A172 (cell line): ENCODE measurements at places on chromosomes 16 and 17. TPM values are rescaled to one million over a fixed set of nuclear protein-coding genes. Genes with fewer than 3 reads are reported as not detected.

- DNase-seq: no peak
Observed at GRCh38 chr17:36857698-36858097, 79.6 kb upstream of the LHX1 start.

Gene LHX1
- 0.77 and 1.4 TPM in 2 replicates for total RNA-seq

Gene TNFRSF17
- not detected in 2 replicates for total RNA-seq

Gene KIFC3
- 77.9 and 90.4 TPM in 2 replicates for total RNA-seq

DNA sequence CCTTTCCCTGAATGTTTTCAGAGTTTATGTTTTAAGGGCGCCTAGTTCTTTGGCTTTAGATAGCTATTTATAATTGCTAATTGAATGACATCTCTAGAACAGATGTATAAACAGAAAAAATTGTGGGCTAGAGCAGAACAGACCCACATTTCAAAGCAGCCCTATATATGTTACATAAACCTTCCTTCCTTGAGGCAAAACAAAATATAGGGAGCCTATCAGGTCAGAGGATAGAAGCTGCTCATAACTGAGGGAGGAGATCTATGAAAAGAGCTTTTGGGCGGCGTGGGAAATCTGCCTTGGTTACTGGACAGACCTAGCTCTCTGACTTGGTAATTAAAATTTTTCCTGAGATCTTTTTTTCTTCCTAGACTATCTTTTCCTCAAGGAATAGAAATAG, 68.4 kb downstream of the SPAG9 start:
- DNase-seq: no peak

Gene NPIPB13
- total RNA-seq: 0.03 and 0.50 TPM in 2 replicates

GRCh38 chr16:20878682-20879147, 21.4 kb downstream of the DCUN1D3 start:
- DNase-seq: no peak

Gene TMC7
- 0.84 and 1.2 TPM in 2 replicates for total RNA-seq

Gene KRTAP4-6
- total RNA-seq: not detected in 2 replicates

Gene NOTUM
- 0.14 and 1.9 TPM in 2 replicates for total RNA-seq

DNA sequence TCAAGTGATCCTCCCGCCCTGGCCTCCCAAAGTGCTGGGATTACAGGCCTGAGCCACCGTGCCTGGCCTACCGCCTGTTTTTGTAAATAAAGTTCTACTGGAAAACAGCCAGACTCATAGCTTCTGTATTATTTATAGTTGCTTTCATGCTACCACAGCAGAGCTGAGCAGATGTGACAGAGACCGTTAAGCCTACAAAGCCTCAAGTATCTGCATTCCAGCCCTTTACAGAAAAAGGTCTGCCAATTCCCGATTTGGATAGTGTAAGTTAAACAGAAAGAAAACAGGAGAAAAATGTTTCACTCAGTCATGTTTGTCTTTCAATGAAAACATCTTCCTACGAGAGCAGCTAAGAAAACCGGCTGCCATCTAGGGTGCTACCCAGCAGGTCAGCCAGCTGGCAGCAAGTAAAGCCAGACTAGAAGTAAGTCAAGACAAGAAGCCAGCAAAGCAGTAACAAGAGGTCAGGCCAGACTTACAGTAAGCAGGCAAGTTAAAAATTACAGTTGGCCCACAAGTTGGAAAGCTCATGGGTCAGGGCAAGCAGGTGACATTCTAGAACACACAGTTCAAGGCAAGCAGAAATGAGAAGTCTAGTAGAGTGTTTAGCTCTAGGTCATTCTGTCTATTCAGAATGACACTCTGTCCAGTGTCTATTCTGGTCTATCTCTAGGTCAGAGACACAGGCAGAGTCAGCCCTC, 17.7 kb downstream of the NCBP3 start:
- DNase-seq: no peak

DNA sequence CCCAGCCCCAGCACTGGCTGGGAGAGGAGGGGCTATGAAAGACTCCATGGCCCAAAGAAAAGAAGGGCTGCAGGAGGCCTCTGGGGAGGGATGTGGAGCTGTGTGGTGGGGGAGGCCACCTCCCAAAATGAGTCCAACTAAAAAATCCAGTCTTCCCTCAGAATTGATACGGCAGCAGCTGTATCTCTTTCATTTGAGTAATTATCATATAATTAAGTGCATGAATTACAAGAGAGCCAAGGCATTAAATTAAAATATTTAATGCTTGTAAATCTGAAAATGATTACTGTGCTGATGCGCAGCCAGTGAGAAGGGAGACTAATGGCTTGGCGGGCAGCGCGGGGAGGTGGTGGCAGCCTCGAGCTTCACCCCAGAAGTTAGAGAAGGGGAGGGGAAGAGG, 192.8 kb downstream of the C16orf78 start:
- no peak for DNase-seq

Gene TNP2
- not detected in 2 replicates for total RNA-seq

GRCh38 chr17:5651348-5651747, 67.0 kb upstream of the NLRP1 start:
- no peak for DNase-seq

GRCh38 chr16:57479976-57480753, 6.1 kb downstream of the DOK4 start:
- peak; percentile 77 for DNase-seq

DNA sequence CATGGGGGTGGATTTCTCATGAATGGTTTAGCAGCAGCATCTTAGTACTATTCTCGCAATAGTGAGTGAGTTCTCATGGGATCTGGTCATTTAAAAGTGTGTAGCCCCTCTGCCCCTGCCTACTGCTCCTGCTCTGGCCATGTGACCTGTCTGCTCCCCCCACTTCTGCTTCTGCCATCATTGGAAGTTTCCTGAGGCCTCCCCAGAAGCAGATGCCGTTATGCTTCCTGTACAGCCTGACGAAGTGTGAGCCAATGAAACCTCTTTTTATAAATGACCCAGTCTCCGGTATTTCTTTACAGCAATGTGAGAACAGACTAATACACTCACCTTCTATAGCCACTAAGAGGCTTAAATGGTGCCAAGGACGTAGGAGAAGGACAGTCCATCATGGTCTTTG, 51.5 kb downstream of the NOL11 start:
- no peak for DNase-seq

DNA sequence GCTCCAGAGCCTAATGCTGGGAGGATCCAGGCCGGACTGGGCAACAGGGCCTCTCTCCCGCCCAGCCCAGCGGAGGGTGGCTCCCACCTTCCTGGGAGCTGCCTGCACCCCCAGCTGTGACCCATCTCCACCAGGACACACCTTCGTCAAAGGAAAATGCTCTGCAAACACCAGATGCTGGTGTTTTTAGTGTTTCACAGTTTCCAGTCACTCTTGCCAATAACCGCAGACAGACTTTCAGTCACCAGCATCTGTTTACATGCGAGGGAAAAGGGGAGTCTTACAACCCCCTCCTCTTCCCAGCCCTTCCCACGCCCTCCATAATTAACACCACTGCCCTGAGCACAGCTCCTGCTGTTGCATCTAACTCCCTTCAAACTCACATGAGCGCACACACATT, 25.3 kb downstream of the KLHDC4 start:
- DNase-seq: no peak

Gene CFAP119
- 6.5 and 10.5 TPM in 2 replicates for total RNA-seq

DNA sequence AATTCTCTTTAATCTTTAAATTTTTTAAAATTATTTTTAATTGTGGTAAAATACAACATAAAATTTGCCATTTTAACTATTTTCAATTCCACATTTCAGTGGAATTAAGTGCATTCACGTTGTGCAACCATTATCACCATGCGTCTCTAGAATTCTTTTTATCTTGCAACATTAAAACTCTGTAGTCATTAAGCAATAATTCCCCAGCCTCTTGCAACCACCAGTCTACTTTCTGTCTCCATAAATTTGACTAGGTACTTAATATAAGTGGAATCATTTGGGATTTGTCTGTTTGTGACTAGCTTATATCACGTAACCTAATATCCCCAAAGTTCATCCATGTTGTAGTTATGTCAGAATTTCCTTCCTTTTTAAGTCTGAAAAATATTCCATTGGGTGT, 79.1 kb downstream of the TAOK1 start:
- no peak for DNase-seq

Gene GINS2
- 67.4 and 68.3 TPM in 2 replicates for total RNA-seq

Gene CCL7
- not detected in 2 replicates for total RNA-seq

Gene JPH3
- total RNA-seq: 9.1 and 12.0 TPM in 2 replicates

Gene GSG1L
- not detected in 2 replicates for total RNA-seq

Gene EPN3
- total RNA-seq: 0.14 TPM in 1 of 2 replicates, not detected in the other

Gene CCL5
- total RNA-seq: not detected in 2 replicates
